ENCODE measurements at places on chromosomes 7 and 10.

DNA sequence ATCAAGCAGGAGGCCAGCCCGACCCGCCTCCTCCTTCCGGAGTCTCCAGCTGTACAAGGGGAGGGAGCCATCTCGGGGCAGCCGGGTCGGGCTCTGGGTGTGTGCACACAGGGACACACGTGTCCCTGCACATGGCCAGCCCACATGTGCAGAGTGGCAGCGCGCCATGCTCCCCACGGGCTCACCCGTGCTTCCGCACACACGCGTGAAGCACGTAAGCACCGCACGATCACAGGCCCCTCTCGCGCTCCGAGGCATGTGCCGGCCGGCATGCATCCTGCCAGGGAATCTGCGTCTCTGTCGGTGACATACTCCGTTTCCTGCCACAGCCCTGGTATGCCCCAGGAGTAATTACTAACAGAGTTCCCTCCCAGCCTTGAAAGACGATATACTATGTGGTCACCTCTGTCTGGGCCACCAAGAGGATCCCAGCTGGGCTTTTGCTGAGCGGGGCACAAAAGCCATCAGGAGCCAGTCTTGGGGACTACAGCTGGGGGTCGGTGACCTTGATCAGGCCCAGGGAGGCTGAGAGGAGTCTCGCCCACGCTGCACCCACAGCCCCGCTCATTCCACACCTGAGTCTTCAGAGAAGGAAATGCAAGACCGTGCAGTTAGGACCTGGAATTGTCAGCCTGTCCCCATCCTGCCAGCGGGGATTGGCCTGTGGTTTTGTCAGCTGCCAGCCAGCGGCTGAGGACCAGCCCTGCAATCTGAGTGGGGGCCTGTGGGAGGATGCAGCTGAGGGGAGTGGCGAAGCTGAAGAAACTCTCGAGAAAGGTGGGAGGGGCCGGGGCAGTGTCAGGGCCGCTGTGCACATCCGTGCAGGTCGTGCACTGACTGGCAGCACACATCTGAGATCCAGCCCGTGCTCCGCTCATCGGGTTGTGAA lies 11.0 kb upstream of the LFNG start:
- H3K4me3 ChIP-seq = no peak overlapping the region
- DNase-seq = peak; percentile 48
- H3K36me3 ChIP-seq = no peaks in the 10 kb centered on the region
- H3K4me1 ChIP-seq = peaks cover 41% of the 10 kb centered on the region
- H3K27ac ChIP-seq = peak overlapping the region; percentile 62

GRCh38 chr10:80471001-80471400 lies 16.9 kb downstream of the TSPAN14 start:
- no peak overlapping the region for H3K27ac ChIP-seq
- H3K36me3 ChIP-seq = no peaks in the 10 kb centered on the region
- H3K27me3 ChIP-seq = no peaks in the 10 kb centered on the region
- no peak for DNase-seq
- no peak overlapping the region for H3K4me3 ChIP-seq

DNA sequence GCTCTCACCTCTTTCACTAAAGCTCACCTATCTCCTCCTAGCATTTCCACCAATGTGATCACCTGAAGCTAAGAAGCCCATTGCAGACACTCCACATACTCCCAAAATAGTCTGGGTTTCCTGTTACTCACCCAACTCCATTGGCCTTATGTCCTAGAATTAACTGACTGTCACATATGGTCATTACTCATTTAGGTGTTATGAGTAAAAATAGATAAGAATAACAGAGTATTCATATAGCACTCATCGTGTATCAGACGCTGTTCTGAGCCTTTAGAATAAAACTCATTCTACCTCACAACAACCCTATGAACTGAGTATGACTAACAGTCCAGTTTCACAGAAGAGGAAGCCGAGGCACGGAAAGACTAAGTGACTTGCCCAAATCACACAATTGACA lies 174.2 kb upstream of the NPVF start:
- H3K36me3 ChIP-seq = no peaks in the 10 kb centered on the region
- H3K27ac ChIP-seq = no peak overlapping the region
- no peak overlapping the region for H3K4me3 ChIP-seq
- H3K27me3 ChIP-seq = no peaks in the 10 kb centered on the region
- no peak for DNase-seq
- H3K4me1 ChIP-seq = no peaks in the 10 kb centered on the region

DNA sequence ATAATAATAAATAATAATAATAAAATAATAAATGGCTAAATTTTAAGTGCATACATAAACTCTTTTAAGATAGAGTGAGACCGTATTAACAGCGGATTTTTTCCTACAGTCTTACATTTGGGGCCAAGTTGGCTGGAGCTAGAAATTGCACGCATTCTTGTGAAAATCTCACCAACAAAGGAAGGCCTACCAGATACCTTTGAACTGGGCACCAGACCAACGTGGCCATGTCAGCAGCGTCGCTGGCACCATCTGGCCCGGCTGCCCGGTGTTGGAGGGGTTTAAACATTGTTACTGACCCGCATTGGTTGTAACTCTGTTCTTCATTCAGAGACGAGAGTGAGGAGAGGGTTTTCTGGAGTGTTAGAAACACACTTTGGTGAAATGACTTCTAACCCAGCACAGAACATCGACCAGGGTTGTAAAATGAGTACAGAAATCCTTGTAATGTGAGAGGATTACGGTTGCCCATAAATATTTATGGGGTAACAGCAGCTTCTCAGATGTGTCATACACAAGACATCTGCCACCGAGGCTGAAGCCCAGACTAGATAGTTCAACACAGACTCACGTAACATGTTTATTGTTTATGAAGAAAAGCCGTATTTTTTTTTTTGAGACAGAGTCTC lies 34.6 kb upstream of the UNCX start:
- H3K4me1 ChIP-seq = no peaks in the 10 kb centered on the region
- no peak overlapping the region for H3K4me3 ChIP-seq
- no peak for DNase-seq
- peaks cover 29% of the 10 kb centered on the region for H3K27me3 ChIP-seq
- H3K27ac ChIP-seq = no peak overlapping the region
- H3K36me3 ChIP-seq = no peaks in the 10 kb centered on the region

GRCh38 chr7:67625257-67625737 lies 628.7 kb downstream of the TYW1 start:
- H3K4me3 ChIP-seq = peak overlapping the region; percentile 34
- peaks cover 4% of the 10 kb centered on the region for H3K4me1 ChIP-seq
- H3K36me3 ChIP-seq = no peaks in the 10 kb centered on the region
- DNase-seq = peak; percentile 95
- H3K27ac ChIP-seq = no peak overlapping the region

DNA sequence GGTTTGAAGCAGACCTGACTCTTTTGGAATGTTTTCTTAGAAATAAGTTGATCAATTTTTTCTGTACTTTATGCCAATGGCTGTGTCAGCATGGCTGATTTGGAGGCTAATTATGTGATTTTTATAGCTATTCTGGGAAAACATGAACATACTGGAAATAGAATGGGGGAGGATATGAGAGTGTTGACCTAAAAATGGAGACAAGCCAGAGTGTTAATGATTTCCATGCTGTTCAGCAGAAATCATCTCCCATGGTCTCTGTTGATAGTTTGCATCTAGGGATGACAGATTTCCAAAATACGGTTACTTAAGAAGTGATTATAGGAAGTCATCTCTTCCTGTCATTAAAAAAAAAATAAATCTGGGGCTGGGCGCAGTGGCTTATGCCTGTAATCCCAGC lies 32.7 kb upstream of the DMTF1 start:
- H3K4me1 ChIP-seq = no peaks in the 10 kb centered on the region
- no peak overlapping the region for H3K4me3 ChIP-seq
- no peak overlapping the region for H3K27ac ChIP-seq
- H3K27me3 ChIP-seq = no peaks in the 10 kb centered on the region
- H3K36me3 ChIP-seq = no peaks in the 10 kb centered on the region

Measured in neural progenitor cell (in vitro differentiated cells).